Karpas-422 (cell line): ENCODE measurements at places on chromosomes 3 and 15. TPM values are rescaled to one million over a fixed set of nuclear protein-coding genes. Genes with fewer than 3 reads are reported as not detected.
A peak's percentile ranks its signal among the peaks of the same experiment; 100 is the strongest.

GRCh38 chr3:105140899-105141367 lies 225.8 kb upstream of the ALCAM start:
- no peak overlapping the region for H3K4me3 ChIP-seq
- H3K4me1 ChIP-seq, result no peaks in the 10 kb centered on the region
- H3K36me3 ChIP-seq, result no peaks in the 10 kb centered on the region
- H3K27me3 ChIP-seq, result no peaks in the 10 kb centered on the region
- H3K27ac ChIP-seq, result no peak overlapping the region

DNA sequence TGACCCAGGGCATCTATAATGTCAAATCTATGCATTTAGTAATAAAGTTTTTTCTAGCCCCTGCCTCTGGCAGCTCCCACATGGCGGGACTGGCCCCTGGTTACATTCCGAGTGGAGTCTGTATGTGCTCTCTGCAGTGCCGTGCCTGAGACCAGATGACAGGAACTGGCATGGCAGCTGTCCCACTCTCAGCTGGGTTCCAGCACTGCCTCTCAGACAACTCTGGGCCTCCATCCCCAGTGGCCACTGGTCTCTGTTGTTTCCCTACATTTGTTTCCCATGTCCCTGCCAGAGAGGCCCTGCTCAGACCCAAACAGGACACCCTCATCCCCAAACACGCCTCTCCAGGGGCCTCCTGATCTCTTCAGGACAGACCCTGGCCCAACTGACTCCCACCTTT lies 109.3 kb downstream of the OCA2 start:
- no peaks in the 10 kb centered on the region for H3K36me3 ChIP-seq
- no peak overlapping the region for H3K4me3 ChIP-seq
- H3K4me1 ChIP-seq, result no peaks in the 10 kb centered on the region
- no peak overlapping the region for H3K27ac ChIP-seq

DNA sequence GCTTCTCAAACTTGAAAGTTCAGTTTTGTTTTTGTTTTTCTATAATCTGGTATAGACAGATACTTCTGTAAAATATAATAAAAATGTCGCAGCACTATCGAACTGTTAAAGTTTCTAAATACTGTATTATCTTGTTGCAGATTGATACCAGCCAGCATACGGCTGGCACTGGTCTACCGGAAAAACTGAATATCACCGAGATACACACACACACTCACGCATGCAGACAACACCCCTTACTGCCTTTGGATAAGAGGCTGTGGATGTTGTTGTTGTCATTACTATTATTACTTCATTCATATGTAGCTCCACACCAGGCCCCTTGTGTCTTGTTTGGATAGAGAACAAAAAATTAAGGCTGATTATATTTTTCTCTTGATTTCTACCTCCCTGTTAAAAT lies 32.4 kb downstream of the MAP6D1 start:
- H3K27me3 ChIP-seq, result no peaks in the 10 kb centered on the region
- peaks cover 57% of the 10 kb centered on the region for H3K36me3 ChIP-seq
- no peak overlapping the region for H3K4me3 ChIP-seq

GRCh38 chr3:188901126-188901525 lies 270.6 kb upstream of the TPRG1 start:
- DNase-seq, result no peak
- H3K4me3 ChIP-seq, result no peak overlapping the region
- H3K36me3 ChIP-seq, result no peaks in the 10 kb centered on the region
- H3K4me1 ChIP-seq, result no peaks in the 10 kb centered on the region
- H3K27ac ChIP-seq, result no peak overlapping the region
- no peaks in the 10 kb centered on the region for H3K27me3 ChIP-seq

DNA sequence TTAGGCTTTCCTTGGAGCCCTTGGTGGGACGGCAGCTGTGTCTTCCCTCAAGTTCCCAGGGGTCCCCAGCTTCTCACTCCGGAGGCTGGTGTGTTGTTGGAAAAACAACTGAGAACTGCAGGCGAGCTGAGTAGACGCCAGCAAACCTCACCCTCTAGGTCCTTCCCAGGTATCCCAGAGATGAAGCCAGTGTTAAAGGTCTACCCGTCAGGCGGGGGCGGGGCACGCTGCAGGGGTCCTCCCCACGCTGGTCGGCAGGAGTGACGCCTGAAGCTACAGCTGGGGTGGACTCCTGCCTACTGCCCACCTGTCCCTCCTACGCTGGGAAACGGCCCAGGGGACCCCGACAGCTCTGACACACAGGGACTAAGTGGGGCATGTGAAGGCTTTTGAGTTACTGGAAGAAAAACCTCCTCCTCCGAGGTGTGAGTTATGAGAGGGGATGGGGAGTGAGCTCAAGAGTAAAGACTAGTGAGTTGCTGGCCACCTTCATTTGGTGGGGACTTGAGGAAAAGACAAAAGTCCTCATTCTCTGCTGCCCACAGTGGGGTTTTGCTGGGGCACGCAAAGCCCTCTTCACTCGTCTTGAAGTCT lies 32.2 kb upstream of the SNRPA1 start:
- no peaks in the 10 kb centered on the region for H3K27me3 ChIP-seq
- no peak overlapping the region for H3K27ac ChIP-seq
- H3K36me3 ChIP-seq, result no peaks in the 10 kb centered on the region
- H3K4me1 ChIP-seq, result no peaks in the 10 kb centered on the region

GRCh38 chr3:126781406-126781805 lies 77.4 kb downstream of the CHCHD6 start:
- no peak overlapping the region for H3K4me3 ChIP-seq
- H3K27ac ChIP-seq, result no peak overlapping the region
- H3K27me3 ChIP-seq, result no peaks in the 10 kb centered on the region
- no peak for DNase-seq
- no peaks in the 10 kb centered on the region for H3K4me1 ChIP-seq
- H3K36me3 ChIP-seq, result no peaks in the 10 kb centered on the region

DNA sequence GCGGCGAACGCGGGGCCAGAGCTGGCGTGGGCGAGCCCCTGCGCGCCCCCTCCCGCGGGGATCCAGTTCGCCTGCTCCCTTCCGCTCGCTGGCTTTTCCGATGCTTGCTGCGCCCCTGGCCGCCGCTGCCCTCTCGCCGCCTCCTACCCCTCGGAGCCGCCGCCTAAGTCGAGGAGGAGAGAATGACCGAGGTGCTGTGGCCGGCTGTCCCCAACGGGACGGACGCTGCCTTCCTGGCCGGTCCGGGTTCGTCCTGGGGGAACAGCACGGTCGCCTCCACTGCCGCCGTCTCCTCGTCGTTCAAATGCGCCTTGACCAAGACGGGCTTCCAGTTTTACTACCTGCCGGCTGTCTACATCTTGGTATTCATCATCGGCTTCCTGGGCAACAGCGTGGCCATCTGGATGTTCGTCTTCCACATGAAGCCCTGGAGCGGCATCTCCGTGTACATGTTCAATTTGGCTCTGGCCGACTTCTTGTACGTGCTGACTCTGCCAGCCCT lies 721 bp downstream of the P2RY1 start:
- no peaks in the 10 kb centered on the region for H3K36me3 ChIP-seq
- no peaks in the 10 kb centered on the region for H3K27me3 ChIP-seq
- no peak for DNase-seq
- H3K4me1 ChIP-seq, result no peaks in the 10 kb centered on the region

DNA sequence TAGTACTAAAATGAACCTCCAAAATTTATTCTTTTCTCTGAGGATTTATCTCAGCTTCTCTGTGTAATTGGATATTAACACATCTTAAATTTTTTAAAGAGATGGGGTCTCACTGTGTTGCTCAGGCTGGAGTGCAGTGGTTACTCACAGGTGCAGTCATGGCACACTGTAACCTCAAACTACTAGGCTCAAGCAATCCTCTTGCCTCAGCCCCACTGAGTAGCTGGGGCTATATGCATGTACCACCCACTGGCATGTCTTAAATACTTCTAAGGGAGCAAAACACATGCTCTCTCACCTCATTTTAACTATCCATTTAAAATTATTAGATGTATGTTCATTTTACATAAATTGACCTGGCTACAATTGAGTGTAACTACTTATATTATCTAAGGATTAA lies 11.3 kb upstream of the TMEM87A start:
- no peaks in the 10 kb centered on the region for H3K27me3 ChIP-seq
- H3K27ac ChIP-seq, result no peak overlapping the region
- H3K4me1 ChIP-seq, result peaks cover 5% of the 10 kb centered on the region; the same call in 1 of the 2 replicates
- no peak for DNase-seq
- peaks cover 26% of the 10 kb centered on the region; the same call in 1 of the 2 replicates for H3K36me3 ChIP-seq

DNA sequence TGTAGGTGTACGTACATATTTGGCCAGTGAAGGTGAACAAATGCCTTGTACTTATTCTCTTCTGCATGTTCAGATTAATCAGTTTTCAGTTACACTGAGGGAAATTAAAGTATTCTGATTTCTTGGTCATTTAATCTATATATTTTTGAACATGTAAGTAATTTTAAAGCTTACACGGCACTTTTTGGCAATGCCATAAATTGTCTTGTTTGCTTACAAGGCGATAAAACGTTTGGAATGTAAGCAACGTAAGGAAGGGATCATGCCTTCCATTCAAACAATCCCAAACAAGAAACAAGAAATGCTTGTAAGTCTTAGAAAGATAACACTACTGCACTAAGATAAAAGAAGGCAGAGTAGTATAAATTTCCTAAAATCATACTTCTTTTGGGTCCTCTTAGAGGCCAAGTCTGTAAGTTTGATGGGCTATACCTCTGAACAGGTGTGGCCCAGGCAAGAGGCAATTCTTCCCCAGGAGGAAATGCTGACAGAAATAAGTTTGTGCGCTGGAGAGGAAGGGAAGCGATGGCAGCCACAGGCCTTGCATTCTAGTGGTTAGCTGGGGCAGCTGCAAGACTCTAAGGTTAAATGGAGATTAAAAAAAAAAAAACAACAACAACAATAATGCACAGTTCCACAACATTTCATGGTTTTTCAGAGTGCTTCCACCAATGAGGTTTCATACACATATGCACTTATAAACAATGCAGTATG lies 73.8 kb downstream of the GOLIM4 start:
- no peak overlapping the region for H3K27ac ChIP-seq
- no peak overlapping the region for H3K4me3 ChIP-seq
- H3K4me1 ChIP-seq, result no peaks in the 10 kb centered on the region
- H3K27me3 ChIP-seq, result no peaks in the 10 kb centered on the region
- DNase-seq, result no peak

- 0 out of 2 replicates have a peak, but pooled peaks cover 2% of the 10 kb centered on the region for H3K27me3 ChIP-seq
- no peak overlapping the region for H3K4me3 ChIP-seq
- DNase-seq, result no peak
- H3K27ac ChIP-seq, result no peak overlapping the region
- no peaks in the 10 kb centered on the region for H3K36me3 ChIP-seq
These were observed 119.5 kb downstream of the FRMD5 start for GRCh38 chr15:44075535-44075934.

DNA sequence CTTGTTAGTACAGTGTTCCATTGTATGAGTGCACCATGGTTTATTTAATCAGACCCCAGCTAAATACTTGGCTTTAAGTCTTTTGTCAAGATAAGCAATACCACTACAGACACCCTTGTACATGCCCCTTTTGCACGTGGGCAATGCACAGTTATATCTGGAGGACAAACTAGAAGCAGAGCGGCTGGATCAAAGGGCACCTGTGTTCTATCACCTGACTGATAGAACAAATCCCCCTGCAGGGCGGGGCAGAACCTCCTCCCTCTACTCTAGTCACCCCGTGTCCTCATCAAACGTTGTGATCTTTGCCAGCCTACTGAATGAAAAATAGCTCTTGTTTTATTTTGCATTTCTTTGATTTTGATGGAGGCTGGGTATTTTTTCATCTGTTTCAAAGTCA lies 314.9 kb downstream of the TLE3 start:
- H3K36me3 ChIP-seq, result no peaks in the 10 kb centered on the region
- H3K27me3 ChIP-seq, result 0 out of 2 replicates have a peak, but pooled peaks cover 2% of the 10 kb centered on the region
- no peak overlapping the region for H3K27ac ChIP-seq
- no peak overlapping the region for H3K4me3 ChIP-seq

DNA sequence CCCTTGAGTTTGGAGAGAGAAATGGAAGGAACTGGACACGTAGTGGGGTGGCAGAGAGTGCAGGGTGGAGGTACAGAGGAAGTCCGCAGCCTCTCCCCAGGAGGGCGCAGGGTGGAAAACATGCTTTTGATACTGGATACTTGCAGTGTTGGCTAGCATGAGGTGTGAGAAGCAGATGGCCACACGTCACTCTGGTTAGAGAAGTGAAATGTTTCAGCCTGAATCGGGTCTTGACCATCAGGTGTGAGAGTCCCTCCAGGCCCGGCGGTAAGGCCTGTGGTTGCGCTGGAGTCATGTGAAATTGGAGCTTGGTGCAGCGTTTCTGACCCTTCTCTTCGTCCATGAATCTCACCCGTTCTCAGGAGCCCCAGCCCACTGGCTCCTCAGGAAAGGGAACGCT lies 93.1 kb downstream of the GABRG3 start:
- no peak overlapping the region for H3K27ac ChIP-seq
- no peaks in the 10 kb centered on the region for H3K36me3 ChIP-seq
- no peak overlapping the region for H3K4me3 ChIP-seq
- no peaks in the 10 kb centered on the region for H3K27me3 ChIP-seq
- no peaks in the 10 kb centered on the region for H3K4me1 ChIP-seq

GRCh38 chr15:51484781-51485180 lies 137.8 kb downstream of the DMXL2 start:
- no peak overlapping the region for H3K27ac ChIP-seq
- H3K4me1 ChIP-seq, result no peaks in the 10 kb centered on the region
- peak; percentile 41 for DNase-seq
- no peaks in the 10 kb centered on the region for H3K27me3 ChIP-seq
- 0 out of 2 replicates have a peak, but pooled peaks cover 2% of the 10 kb centered on the region for H3K36me3 ChIP-seq

DNA sequence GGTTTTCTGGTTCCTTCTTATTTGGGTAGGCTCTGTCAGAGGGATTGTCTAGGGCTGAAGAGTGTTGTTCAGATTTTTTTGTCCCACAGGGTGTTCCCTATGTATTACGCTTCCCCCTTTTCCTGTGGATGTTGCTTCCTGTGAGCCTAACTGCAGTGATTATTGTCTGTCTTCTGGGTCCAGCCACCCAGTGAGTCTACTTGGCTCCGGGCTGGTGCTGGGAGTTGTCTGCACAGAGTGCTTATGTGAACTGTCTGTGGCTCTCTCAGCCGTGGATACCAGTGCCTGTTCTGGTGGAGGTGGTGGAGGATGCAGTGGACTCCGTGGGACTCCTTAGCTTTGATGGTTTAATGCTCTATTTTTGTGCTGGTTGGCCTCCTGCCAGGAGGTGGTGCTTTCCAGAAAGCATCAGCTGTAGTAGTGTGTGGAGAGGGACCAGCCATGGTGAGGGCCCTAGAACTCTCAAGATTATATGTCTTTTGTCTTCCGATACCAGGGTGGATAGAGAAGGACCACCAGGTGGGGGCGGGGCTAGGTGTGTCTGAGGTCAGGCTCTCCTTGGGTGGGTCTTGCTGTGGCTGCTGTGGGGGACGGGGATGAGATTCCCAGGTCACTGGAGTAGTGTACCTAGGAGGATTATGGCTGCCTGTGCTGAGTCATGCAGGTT lies 53.8 kb downstream of the CCDC66 start:
- peaks cover 37% of the 10 kb centered on the region for H3K36me3 ChIP-seq
- H3K4me1 ChIP-seq, result no peaks in the 10 kb centered on the region
- H3K27ac ChIP-seq, result no peak overlapping the region
- H3K4me3 ChIP-seq, result no peak overlapping the region
- H3K27me3 ChIP-seq, result no peaks in the 10 kb centered on the region

Gene CCR9
- total RNA-seq, result not detected in 2 replicates

Gene GPR149
- total RNA-seq, result not detected in 2 replicates

Gene PLA2G4F
- total RNA-seq, result not detected in 2 replicates

Gene FAM107A
- not detected in 2 replicates for total RNA-seq

Gene C3orf22
- not detected in 2 replicates for total RNA-seq

Gene CYP1A2
- total RNA-seq, result not detected in 2 replicates

Gene PODXL2
- 30.9 and 62.1 TPM in 2 replicates for total RNA-seq

Gene TP63
- total RNA-seq, result not detected in 2 replicates
